ENCODE measurements at places on chromosomes 2 and 18.

GRCh38 chr18:37568671-37569070 lies 3.1 kb upstream of the CELF4 start:
- DNase-seq: no peak

- DNase-seq: peak; percentile 90
Measured at GRCh38 chr2:54258166-54258565, 2.1 kb upstream of the TSPYL6 start.

DNA sequence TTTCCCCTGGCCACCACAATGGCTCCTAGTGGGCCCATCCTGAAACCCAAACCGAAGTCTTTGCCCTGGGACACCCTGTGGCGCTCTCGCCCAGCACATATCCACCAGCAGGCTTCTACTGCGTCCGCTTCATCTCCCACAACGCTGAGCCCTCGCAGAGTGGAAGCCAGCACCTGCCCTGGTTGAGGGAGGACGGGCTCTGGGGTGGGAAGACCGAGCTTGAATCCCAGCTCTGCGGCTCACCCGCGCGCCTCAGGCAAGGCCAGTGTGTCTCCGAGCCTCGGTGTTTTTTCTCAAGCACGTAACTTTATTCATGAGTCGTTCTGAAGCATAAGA lies 15.6 kb downstream of the KLF11 start:
- no peak for DNase-seq

DNA sequence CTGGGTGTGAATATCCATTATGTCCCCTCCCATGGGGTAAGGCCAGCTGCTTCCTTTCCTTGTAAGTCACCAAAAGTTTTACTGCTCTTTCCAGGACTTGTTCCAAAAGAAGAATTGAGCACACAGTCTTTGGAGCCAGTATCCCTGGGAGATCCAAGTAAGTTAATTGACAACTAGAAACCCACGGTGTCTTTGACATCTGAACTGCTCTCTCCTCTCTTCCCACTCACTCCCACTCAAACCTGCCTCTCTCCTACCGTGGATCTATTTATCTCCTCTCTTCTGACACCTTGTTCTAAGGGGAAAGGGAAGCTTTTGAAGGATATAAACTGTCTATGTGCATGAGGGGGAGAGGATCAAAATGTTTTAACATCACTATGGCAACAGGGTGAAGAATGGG lies 86.7 kb downstream of the VIT start:
- no peak for DNase-seq

DNA sequence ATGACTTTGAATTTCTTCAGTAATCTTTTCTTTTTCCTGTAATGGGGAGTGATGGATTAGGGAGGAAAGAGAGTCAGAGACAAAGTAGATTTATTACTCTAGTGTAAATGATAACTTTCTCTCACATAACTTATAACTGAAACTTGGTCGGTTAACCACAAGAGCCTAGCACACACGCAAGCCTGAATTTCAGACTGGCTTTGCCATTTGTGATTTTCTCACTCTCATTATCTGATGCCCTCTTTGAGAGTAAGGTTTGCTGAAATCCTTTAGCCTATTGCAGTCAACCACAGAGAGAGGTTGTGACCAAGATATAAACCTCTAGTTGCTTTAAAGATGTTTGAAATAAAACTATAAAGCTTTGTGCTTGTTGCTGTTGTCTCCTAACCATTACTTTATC lies 117.9 kb upstream of the NETO1 start:
- DNase-seq: no peak

DNA sequence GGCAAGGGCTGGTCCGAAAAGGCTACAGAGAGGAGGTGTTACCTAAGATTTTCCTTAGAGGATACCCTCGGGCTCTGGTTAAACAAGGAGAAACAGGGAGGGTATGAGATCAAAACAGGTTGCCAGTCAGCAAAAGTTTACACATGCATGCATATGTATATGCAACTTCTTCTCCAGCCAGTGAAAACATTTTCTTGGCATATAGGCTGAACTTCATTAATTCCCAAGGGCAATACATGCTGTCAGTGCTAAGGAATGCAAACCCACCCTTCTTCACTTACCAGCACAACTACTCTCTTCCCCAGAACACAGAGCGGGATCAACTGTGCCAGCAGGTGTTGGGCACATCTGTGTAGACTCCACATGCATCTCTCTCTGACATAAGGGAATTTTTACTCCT lies 176.0 kb downstream of the GFPT1 start:
- DNase-seq: peak; percentile 54

DNA sequence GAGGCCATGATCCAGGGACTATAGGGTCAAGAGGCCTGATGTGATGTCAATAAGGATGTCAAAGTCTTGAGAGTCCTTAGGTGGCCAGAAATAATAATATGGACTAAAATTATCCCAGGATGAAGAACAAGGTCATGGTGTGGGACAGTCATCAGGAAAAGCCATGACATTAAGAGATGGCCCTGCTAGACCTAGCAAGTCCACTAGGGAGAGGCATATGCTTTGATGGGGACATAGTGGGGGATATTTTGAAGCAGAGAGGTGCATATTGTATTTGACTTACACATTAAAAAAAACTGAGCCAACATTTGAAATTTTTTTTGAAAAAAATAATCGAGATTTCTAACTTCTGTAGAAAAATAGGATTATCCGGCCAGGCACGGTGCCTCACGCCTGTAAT lies 53.3 kb upstream of the CXCR4 start:
- no peak for DNase-seq

GRCh38 chr18:25278394-25278793 lies 73.6 kb downstream of the ZNF521 start:
- no peak for DNase-seq

DNA sequence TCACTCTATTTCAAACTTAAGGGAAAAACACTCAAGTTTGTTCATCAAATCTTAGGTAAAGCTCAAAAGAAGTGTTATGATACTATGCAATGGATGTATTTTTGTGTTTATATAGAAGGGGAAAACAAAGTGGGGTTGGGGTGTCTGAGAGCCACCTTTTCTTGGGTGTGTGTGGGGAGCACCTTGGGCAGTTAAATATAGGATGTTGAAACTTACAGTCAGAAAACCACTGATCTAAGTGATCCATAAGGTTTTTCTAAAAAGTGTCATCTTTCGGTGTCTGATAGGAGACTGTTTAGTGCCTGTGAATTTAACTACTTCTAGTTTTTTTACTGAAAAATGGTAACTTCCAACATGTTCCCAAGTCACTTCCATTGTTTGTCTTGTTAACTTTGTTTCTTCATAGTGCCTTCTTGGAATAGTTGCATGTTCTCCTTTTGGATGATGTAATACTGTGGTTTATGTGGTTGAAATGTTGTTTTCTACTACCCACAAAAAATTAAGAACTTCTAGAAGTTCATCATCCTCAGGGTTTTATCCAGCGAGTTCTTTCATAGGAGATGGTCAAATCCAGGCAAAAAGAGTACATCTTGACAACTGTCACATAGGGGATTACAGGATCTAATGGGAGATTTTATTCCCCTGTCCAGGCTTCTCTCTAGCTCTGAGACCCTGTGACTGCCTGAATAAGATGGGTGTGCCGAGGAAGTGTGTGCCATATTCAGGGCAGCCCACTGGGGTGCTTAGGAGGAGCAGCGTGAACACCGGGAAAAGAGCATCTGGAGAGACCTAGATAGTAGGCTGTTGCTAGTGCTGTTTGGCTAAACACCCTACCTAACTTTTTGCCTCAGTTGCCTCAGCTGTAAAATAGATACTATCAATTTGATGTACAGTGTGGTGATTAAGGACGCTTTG lies 46.2 kb downstream of the CAB39 start:
- DNase-seq: peak; percentile 88

GRCh38 chr18:49723648-49724180 lies 89.6 kb downstream of the ACAA2 start:
- no peak for DNase-seq

GRCh38 chr2:71546777-71547281 lies 93.5 kb downstream of the DYSF start:
- no peak for DNase-seq

GRCh38 chr2:65452150-65452895 lies 19.9 kb upstream of the SPRED2 start:
- no peak for DNase-seq

DNA sequence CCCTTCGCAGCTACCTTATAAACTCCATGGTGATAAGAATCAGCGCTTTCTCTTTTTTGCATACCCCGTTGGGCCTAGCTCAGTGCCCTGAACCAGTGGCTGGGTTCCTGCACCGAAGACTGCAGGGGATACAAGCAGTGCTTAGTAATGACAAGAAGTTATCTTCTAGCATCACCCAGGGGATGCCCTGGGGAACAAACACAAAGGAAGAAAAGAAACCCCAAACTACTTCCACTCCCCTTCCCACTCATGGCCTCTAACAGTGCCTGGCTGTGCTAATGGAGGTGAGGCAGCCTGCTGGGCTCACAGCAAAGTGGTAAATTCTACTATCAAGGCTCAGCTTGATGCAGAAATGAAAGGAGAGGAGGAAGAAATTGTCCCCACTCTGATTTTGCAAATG lies 314.7 kb downstream of the TXNL1 start:
- no peak for DNase-seq

- no peak for DNase-seq
Measured at GRCh38 chr2:74575320-74575719, 20.8 kb downstream of the DOK1 start.

GRCh38 chr2:158315803-158316414 lies 140.6 kb downstream of the CCDC148 start:
- DNase-seq: no peak

- no peak for DNase-seq
Measured at GRCh38 chr2:95166065-95166763, 605 bp downstream of the ZNF2 start.

DNA sequence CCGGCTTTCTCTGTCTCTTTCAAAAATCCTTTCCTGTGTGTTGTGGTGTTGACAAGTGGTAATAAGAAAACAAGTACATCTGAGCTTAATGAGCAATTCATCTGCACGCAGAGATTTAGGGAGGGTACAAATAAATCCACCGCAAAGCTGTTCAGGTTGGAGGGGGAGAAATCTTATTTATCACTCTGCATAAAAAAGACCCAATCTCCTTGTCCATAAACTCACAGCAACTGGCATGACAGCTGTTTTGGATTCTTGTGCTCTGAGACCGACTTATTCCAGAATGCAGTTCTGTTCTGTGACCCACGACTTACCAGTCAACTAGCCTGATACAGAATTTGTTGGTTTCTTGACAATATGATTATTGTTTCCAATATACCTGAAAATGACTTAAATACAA lies 380.1 kb downstream of the SOX11 start:
- no peak for DNase-seq
